Activated T-cell treated with anti-CD3 and anti-CD28 coated beads, Interleukin-2, amount 50 U/mL, for 4 hours (primary cell): ENCODE measurements at places on chromosomes 1 and 21. TPM values are rescaled to one million over a fixed set of nuclear protein-coding genes. Genes with fewer than 3 reads are reported as not detected.

The MROH9 gene
- total RNA-seq, result not detected

The MCOLN3 gene
- 0.08 TPM for total RNA-seq

The DYRK3 gene
- 5.3 TPM for total RNA-seq

The TACSTD2 gene
- total RNA-seq, result not detected

The PLA2G2C gene
- total RNA-seq, result not detected

The ADGRL2 gene
- 0.08 TPM for total RNA-seq

The S1PR1 gene
- 97.7 TPM for total RNA-seq

The LCE1E gene
- not detected for total RNA-seq

The KRTAP25-1 gene
- total RNA-seq, result not detected

DNA sequence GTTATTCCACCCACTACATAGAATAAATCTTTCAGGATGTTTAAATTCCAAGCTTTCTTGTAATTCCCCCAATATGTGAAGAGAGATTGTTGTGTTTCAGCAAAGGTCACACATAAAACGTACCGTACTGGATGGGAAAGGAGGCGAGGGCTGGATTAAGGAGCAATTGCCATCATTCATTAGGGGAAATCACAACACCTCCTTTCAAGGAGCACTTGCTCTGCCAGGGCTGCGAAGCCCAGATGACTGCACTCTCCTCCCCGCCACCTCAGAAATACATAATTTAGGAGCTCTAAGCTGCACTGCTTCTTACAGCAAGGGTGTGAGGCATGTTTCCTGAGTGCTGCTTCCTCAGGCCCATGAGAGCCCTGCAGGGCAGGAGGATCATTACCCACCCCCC, 29.6 kb downstream of the MATN1 start:
- DNase-seq, result no peak

- DNase-seq, result no peak
These were observed 15.9 kb downstream of the SLC1A7 start for GRCh38 chr1:53126495-53126894.

DNA sequence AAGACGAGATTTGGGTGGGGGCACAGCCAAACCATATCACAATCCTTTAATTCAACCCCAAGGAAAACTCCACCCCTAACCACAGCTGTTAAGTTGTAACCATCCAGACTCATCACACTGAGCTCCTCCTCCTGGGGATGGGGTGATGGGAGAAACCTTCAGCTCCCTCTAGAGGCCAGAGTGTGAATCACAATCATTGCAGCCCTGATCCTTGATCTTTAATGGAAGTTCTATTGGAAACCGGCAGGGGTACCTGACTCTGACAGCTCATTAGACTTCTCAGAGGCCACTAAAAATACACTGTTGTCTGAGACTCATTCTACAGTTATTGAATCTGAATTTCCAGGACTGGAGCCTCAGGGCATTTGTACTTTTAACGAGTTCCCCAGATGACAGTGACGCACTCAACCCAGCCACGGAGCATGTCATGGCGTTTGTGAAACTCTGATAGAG, 127.2 kb downstream of the IGSF21 start:
- no peak for DNase-seq

DNA sequence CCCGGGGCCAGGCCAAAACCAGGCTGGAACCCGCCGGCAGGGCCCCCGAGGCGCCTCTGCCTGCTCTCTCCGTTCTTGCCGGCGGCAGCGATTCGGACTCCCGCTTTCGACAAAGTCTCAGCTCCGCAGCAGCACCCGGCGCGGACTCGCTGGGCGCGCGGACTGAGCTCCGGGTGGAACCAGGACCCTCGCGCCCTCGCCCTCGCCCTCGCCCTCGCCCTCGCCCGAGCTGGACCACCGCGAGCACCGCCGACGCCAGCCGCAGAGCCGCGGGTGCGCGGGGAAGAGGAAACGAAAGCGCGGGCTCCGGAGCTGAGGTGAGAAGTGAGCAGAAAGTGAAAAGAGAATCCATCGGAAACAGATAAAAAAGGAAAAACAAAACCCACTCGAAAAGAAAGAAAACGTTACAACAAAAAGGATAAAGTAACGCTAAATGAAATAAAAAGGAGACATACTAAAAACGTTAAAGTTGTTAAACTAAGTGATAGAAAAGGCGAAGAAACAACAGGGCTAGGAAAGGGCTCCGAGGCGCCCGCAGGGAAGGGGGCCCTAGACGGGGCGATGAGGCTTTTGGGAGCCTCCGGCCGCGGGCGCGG, 64.9 kb downstream of the MEF2D start:
- DNase-seq, result no peak

DNA sequence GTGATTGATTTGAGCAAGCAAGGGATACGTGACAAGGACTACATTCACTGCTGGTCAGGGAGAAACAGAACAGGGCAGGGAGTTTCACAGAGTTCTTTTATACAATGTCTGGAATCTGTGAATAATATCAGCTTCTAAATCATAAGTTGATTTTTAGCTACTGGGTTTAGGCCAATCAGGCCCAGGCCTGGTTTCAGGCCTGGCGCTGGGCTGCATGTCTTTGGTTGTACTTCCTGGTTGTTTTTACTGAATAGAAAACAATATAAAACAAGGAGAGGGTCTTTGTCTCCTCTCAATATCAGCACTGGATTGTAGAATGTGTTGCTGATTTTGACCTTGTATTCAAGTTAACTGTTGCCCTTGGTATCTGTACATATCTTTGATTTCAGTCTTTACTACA, 865 bp upstream of the AMY2A start:
- DNase-seq, result no peak

- no peak for DNase-seq
These were observed 652 bp downstream of the ARL8A start for GRCh38 chr1:202143768-202144401.

DNA sequence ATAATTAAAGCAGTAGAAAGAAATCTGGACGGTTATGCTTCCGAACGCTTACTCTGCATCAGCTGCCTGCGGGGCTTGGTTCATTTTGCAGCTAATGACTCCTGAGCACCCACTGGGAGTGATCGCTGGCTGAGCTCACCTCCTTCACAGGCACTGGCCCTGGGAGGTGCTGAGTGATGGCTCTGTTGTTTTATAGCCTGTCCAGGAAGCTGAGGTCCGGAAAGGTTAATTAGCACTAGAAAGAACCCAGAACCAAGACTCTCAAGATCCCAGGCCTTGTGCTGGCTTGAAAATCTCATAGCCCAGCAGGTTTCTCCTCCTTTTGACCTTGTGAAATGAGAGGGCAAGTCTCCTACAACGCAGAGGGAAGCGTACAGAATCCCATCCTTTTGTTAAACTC, 226.2 kb downstream of the AJAP1 start:
- DNase-seq, result no peak

DNA sequence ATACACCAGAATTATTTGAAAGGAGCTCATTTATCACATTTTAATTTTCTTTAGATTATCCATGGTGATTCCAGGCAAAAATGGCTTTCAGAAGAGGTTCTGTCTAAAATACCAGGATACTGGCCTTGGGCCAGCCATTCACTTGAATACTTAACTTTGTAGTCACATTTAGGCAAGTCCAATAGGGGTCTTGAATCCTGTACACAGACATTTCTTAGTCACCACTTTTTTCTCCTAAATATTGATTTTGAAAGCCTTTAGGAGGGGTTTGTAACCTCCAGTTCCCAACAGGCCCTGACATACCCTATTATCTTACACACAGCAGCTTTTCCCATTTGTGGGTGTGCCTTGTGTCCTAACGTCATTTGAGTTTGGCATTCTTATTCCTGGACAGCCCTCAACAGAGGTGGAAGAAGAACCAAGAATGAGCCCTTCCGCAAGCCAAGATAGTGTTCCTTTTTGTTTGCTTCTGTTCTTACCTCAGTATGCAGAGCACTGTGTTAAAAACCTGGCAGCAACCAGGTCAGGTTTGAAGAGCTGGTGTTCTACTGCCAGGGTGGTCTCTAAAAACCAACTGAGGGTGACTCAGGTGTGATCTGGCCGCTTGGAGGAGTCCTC, 19.5 kb downstream of the MAP3K7CL start:
- no peak for DNase-seq

- DNase-seq, result no peak
These were observed 25.7 kb downstream of the TENT5C start for GRCh38 chr1:117631359-117632160.

DNA sequence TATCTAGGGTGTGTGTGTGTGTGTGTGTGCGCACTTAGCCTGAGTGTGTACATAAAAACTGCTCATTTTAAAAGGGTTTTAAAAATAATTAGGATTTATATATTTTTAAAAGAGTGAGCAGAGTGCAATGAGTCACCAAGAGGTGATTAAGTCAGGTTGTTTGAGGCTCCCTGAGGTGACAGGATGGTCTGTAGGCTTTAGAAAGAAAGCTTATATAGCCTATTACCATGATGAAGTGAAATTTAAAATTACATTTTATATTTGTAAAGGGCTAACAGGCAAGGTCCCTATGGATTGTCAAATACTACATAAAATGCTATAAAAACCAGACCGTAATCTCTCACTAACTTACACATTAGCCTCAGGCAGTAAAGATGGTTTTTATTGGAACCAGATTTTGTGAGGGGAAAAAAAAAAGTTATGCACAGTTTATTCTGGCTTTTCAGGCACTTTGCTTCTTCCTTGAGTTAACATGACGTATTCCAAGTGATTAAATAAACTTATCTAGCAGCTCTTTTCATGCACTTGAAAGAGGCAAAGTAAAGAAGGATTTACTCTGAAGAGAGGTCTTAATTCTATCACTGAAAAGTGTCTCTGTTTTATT, 711.7 kb upstream of the PTBP2 start:
- DNase-seq, result no peak

DNA sequence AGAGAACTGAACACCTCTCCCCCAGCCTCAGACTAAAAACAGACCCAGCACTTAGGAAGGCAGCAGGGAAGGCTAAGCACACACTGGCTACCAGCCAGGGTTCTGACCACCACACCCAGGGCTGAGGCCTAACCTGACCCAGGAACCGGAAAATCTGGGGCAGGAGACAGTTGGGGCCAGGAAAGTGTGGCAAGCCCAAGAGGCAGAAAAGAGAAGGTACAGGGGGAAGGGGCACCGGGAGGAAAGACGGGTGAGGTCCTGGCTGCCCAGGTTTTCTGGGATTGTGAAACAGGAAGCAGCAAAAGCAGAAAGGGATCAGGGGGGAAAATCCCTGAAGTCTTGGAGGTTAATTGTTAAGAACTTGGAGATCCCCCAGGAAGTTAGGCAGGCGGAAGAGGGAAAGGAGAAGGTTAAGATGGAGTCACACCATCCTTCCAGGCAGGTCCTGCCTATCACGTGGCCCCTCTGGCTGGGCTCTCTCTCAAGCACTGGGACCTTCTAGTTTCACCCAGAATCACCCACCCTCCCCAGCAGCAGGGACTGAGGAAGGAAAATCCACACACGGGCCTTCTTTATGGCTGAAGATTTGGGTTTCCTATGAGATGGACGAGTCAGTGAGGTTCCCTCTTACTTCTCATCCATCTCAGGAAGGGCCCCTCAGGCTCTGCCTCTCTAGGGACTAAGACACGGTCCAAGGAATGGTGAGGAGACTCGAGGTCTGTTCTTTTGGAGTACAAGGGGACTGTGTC, 2.6 kb downstream of the HDGF start:
- DNase-seq, result no peak

- DNase-seq, result no peak
These were observed at the start of gene COL16A1 for GRCh38 chr1:31703431-31704270. COL16A1 (minus strand) TSS chr1:31704017; CDS start chr1:31702193, 1,824 bp downstream.

GRCh38 chr1:119582801-119583200, 65.3 kb downstream of the ZNF697 start:
- no peak for DNase-seq

GRCh38 chr1:66267201-66267940, 266.6 kb upstream of the SGIP1 start:
- DNase-seq, result no peak

DNA sequence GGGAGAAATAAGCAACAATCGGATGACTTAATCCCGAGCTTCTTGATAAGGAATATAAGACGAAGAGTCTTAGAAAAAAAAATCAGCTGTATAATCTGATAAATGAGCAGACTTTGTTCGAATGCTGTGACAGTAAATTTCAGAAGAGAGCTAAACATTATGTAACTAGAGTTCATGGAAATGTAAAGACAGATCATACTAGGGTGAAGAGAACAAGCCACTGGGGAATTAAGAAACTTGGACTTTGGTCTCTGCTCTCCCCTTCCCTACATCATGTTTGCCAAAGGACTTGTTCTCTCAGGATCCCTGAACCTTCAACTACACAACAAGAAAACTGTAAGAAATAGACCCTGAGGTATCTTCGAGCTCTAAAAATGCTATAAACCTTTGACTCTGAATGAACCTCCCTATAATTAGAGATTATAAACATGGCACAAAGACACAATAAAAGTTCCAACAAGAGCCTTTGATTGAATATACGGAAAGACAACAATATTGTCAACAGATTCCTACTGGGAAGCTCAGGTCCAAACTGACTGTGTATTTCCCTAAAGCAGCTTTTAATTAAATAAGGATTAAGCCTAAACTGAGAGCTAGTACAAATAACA, 27.5 kb downstream of the FRRS1 start:
- DNase-seq, result no peak

DNA sequence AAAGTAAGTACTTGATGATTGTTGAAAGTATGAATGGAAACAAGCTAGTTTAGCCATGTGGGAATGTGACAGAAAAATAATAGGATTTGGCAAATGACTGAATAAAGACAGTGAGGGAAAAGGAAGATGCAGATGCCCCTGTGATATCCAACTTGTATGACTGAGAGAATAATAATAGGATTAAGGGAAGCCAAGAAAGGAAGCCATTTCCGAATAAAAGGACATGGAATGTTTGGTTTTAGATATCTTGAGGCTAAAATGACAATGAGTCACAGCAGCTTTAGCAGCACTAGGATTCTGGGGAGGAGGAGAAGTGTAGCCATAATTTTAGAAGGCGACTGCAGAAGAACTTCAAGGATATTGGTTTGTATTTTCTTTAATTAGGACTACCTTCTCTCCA, 109.2 kb downstream of the TTLL7 start:
- no peak for DNase-seq

DNA sequence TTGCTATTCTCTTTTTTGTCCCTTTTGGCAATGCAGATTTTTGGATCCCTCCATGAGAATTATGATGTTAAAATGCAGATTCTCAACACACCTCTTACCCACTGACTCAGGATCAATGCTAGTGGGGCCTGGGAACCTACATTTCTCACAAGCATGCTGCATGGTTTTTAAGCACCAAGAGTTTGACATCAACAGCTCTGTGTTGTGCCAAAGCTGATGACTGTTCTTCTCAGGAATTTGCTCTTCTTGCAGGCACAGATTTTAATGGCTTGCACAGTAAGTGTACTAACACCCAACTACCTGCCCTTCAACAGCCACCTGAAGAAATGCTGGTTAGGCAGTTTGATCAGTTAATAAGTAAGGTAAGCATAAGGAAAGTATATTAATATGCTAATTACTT, 468.7 kb downstream of the PTBP2 start:
- DNase-seq, result no peak

DNA sequence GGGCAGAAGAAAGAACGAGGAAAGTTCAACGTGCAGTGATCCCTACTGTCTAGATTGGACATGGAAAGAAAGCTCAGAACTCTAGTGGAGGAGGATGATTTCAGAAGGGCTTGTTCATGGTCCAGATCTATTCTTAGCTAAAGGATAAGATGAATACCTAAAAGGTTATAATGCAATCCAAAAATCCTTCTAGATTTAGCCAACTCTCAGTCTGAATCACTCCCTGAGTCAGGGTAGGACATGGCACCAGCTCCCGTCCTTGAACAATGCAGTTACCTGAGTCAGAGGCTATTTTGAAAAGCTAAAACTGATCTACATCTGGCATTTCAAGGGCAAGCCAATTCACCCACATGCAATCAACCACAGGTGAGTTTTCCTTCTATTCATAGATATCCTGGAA, 38.8 kb upstream of the HIVEP3 start:
- DNase-seq, result no peak
